ENCODE measurements at places on chromosomes 3 and 15.
A peak's percentile ranks its signal among the peaks of the same experiment; 100 is the strongest.

GRCh38 chr3:196246612-196247308, 30.4 kb downstream of the SLC51A start:
- DNase-seq, result no peak

DNA sequence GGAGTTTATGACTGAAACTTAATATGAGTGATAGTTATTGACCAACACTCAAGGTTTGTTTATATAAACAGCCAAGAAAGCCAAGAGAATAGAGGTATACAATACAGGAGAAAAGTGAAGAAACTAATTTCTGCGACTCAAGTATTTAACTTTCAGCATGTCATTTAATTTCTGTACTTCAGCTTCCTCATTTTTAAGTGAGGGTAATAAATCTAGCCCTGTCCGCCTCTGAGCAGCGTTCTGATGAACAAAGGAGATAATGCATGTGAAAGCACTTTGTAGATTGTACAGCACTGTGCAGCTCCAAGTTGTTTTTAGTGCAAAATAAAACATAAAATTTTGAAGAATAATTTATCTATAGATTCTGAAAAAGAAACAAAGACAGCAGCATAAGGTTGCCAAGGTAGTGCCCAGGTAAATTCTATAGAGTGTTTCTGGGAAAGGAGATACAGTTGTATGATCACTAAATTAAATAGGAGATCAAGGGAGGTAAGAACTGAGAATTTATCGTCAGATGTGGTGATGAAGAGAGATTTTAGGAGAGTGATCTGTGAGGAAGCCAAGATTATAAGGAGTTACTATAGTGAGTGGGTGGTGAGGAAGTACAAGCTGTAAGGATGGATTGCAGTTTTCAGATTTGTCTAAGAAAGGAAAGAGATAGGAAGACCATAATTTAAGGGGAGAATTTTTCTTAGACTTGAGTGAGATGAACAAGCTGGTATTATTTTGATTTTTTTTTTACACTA, 71.3 kb downstream of the RASA2 start:
- DNase-seq, result no peak

GRCh38 chr3:170331143-170331542, 26.4 kb upstream of the SKIL start:
- DNase-seq, result no peak

DNA sequence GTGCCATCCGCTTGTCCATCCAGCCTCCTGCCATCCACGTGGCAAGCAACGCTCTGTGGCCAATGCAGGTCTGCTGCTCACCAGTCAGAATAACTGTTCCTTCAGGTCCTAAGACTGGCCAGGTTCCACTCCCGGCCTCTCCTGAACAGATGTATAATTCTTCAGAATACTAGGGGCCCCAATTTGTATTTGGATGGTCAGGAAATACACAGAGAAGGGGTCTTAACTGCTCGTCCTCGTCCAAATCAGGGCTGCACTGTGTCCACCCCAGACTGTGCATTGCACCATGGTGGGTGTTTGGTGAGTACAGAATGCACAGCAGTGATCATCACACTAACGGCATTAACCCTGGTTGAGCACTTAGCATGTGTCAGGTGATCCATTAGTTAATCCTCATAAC, 46.0 kb downstream of the MINAR1 start:
- DNase-seq, result no peak

DNA sequence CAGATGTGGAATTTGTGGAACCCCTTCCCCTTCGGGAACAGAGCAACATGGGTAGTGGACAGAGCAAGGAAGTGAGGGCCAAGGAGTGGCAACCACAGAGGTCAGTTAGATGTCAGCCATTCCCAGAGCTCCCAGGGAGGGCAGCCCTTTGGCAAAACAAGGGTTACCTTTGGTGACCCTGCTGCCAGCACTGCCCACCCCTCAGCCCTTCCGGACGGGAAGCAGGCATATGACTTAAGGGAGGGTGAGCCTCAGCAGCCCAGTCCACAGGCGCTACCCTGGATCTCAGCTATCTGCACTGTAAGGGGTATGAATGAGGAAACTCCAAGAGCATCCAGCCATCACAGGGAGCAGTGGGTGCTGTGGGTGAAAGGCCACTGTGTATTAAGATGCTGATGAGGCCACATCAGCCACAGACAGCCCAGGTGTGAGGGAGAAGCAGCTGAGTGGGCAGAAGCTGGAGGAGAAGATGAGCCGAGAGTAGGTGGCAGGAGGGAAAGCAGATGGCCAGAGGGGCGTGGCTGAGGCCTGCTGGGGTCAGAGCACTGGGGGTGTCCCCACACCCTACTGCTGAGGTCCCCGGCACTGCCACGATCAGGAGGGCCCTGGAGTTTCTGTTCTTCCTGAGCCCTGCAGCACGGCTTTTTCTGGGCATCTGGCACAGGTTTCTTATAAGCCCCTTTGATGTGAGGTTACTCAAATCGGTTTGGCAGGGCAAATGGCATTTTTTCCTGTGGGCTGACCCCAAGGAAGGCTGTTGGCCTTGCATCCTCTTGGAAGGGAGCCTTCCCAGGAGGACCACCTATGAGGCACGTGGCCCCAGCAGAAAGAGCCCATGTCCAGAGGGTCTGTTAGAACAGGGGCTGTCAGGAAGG, 6.2 kb downstream of the PLA2G4D start:
- no peak for DNase-seq

GRCh38 chr15:27042646-27043045, 71.7 kb downstream of the GABRG3 start:
- DNase-seq, result no peak

DNA sequence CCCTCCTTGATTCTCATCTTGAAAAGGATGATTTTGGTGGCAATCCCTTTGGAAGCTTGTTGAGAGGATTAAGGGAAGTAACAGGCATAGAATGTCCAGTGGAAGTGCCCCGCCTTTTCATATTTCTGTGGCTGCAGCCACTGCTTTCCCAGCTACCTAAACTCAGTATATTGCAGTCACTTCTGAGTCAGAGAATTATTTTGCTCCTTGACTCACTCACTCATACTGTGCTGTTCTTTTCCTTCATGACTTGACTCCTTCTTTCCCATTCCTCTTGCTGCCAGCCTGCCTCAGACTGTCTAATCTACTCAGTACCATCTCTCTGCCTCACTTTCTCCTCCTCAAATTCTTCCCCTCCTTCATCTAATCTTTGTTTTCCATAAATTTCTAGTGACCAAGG, 26.5 kb upstream of the POLR2M start:
- no peak for DNase-seq

DNA sequence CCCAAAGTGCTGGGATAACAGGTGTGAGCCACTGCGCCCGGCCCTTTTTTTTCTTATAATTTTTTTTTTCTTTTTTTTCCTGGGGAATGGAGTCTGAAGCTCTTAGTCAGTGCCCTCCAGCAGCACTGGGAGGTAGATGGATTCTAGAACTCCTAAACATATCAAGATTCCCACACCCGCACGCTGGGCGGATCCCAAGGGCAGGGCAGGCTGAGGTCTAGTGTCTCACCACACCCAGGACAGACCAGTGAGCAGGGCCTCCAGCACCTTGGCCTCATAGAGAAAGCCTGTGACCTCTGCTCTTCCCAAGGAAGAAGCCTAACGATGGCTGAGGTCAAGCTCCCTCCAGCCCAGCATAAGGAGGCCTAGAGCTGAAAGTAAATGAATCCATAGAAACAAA, 153.7 kb upstream of the MEF2A start:
- DNase-seq, result no peak

DNA sequence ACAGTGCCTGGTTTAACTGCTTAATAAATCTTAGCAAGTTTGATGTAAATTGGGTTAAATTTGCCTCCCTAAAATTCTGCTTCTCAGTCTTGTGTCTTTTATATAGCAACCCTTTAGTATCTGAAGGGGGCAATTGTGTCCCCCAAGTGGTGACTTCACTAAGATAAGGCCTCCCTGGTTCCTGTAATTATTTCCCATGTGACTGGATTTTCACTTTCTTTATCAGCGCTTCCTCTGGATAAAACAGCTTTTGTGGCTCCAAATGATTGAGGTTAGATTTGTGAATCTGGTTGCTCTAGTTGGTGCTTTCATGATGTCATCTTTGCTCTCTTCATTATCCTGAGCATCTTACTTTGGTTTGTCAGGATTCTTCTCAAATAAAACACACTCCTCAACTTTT, 334.3 kb upstream of the CTDSPL start:
- DNase-seq, result no peak

DNA sequence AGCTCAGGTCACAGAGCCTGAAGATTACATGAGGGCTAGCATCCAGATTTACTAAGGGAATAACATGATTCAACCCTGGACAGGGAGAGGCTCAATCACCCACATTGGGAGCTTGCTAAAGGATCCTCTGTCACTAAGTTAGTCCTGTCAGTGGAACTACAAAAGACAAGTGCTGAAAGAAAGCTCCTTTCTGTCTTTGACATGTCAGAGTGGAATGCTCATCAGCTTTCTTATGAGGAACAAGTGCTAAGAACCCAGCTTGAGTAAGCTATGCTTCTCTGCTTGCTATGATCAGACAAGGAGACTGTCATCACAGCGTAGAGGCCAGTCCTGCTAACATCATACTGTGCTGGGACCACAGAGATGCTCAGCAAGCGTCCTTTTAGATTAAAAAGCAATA, 74.5 kb downstream of the MB21D2 start:
- no peak for DNase-seq

- DNase-seq, result no peak
Measured at GRCh38 chr3:60967141-60967540, 284.1 kb downstream of the FHIT start.

GRCh38 chr3:180447136-180447535, 154.8 kb upstream of the TTC14 start:
- no peak for DNase-seq

DNA sequence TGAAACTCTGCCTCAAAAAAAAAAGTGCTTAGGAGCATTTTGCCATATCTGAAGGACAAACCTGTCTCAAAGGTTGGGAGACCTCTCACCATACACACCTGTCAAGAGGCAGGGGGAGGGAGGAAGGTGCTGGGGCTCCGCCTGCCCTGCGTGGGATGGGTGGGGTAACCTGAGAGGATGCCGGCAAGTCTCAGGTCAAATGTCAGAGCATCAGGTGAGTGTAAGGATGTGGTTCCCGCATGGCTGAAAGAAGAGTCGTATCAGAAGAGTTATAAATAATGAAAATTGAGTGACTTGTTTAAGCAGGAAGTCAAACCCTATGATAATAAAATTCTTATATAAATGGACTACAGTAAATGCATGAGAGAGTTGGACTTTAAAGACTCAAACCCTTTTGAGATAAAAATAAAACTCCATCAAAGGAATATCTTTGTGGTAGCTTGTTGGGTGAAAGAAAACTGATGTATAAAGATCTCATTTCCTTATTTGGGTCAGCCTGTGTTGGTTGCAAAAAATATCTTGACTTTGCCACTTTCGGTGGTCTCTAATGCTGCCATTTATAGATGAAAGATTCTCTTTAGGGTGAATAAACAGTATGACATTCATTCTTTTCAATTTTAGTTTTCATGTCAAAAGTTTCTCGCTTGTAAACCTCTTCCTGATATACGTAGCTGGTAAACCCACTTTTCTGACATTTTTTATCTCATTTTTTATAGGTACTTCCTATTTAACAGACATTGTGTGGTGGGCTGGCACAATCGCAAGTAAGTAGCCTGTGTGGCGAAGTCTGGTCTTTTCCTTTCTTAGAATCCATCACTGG, 23.8 kb downstream of the NIPA1 start:
- DNase-seq, result no peak

- DNase-seq, result no peak
Measured at GRCh38 chr15:100995471-100996430, 76.6 kb downstream of the LRRK1 start.

- DNase-seq, result no peak
Measured at GRCh38 chr3:54905920-54906319, 21.9 kb downstream of the LRTM1 start.

DNA sequence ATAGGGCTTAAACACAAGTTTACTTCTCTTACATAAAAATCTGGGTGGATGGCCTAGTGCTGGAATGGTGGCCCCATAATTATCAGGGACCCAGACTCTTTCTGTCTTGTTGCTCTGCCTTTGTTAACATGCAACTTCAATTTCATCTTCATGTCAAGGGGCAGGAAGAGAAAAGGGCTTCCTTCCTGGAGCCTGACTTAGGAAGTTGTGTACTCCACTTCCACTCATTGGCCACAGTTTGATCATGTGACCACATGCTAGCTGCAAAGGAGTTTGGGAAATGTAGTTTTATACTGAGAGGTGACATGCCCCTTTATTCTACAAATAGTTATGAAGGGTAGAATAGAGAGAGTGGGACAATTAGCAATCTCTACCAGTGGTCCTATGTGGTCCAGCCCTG, 39.3 kb downstream of the RHCG start:
- peak; percentile 31 for DNase-seq

DNA sequence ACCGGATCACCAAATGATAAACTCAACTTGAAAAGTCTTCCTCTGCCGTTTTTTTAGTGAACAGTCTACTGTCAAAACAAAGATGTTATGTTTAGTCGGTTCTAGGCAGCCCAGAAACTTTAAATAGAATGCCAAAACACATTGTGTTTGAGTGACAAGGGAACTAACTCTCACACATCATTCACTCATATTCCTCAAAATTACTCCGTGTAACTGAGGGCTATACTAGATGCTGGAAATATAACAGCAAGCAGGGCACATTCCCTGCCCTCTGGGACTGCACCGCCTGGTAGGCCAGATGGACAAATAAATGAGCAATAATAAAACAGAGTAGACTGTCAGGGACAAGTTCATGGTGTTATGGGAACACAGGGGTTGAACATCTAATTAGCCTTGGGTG, 251.4 kb downstream of the MAGI1 start:
- DNase-seq, result no peak

- DNase-seq, result no peak
Measured at GRCh38 chr3:122719273-122719921, 38.8 kb downstream of the PARP14 start.

DNA sequence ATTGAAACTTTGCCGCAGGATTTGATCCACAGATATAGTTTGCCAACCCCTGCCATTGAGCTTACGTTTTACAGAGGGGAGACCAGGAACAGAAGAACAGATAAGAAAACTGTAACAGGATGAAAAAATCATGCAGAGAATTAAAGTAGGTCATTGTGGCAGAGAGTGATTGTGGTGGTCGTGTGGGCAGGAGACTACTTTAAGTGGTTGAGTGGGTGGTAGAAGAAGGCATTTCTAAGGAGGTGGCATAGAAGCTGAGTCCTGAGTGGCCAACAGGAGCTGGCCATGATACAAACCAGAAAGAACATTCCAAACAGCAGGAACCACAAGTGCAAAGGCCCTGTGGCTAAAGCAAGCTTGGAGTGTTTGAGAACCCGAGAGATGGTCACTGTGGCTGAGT, 34.5 kb downstream of the COLQ start:
- DNase-seq, result no peak

DNA sequence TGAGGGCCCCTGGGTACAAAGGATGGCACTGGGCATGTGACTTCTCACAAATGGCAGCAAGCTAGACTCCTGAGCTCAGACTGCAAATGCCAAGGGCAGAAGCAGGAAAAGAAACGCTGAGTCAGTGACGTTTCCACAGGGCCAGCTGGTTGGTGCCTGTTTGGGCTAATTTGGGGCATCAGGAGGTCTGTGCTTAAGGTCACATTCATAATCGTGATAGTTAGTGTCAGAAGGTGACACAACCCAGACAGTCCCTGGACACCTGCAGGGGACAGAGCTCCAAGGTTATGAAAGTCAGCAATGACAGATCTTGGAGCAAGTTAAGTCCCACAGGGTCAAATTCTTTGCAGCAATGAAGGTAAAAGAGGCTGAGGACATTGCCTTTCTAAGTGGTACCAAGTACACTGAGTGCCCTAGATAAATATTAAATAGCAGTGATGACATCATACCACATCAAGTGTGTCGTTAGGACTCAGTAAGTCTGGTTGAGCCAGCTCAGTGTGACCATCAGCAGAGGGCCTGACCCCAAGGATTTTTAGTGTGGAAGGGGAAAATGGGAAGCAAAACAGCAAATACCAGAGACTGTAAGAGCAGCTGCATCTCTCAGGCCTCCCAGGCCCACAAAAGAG, 556.9 kb upstream of the CFAP20DC start:
- no peak for DNase-seq
